ENCODE measurements at places on chromosomes 13 and 19.
A peak's percentile ranks its signal among the peaks of the same experiment; 100 is the strongest.

- DNase-seq: no peak
These were observed 150.5 kb downstream of the UGGT2 start for GRCh38 chr13:95902741-95903140.

DNA sequence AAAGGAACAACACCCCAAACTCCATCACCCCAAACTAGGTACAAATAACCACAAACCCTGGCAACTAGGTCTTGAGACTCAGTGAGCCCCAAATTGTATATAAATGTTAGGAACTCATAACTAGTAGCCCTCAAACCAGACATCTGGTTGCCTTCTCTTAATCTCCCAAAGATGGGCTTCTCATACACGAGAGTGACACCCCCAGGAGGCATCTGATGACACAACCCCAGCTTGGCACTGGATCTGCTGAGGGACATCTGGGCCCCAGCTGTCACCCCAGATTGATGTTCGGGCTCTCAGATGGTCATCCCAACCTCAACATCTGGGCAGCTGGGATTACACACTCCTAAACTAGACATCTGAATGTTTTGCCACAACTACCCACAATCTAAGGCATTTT, 14.8 kb downstream of the RABAC1 start:
- DNase-seq: peak; percentile 24

DNA sequence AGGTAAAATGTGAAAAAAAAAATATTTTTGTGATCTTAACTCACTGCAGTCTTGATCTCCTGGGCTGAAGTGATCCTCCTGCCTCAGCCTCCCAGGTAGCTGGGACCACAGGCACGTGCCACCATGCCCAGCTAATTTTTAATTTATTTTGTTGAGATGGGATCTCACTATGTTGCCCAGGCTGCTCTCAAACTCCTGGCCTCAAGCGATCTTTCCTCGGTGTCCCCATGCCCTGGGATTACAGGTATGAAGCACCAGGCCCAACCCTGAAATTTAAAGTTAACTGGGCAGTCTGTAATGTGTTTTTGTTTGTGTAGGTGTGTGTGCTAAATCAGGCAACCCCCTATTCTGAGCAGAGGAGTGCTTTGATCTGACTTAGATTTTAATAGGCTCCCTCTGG, 3.4 kb upstream of the C5AR1 start:
- DNase-seq: no peak

- DNase-seq: no peak
These were observed 589.9 kb downstream of the TBC1D4 start for GRCh38 chr13:74892096-74892495.

- DNase-seq: no peak
These were observed 107.4 kb downstream of the KCTD12 start for GRCh38 chr13:76778853-76779252.

DNA sequence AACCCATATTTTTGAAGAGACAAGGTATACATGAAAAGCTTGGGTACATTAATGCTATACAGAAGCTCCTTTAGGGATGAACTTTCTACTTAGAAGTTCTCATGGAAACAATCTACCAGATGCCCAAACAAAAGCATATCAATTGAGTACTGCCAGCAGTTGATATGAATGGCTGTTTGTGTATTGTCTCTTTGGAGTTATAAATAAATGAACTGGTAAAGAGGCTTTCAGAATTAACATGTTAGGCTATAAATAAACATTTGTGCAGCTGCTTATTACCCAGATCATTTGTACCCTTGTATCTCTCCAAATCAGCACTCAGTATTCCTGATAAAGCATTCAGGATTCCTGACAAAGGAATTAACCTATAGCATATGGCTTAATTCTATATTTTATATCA, 418.9 kb downstream of the FGF14 start:
- no peak for DNase-seq

DNA sequence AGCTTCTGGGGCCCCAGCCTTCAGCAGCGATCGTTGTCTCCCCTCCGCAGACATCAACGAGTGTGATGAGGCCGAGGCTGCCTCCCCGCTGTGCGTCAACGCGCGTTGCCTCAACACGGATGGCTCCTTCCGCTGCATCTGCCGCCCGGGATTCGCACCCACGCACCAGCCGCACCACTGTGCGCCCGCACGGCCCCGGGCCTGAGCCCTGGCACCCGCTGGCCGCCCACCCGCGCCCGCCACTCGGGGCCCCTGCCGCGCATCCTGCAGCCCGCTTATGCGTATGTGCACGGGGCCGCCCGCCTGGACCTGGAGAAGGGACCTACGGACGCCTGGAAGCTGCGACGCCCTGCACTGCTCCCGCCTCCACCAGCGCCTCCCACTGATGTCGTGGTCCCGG, 28.2 kb downstream of the LTBP4 start:
- DNase-seq: no peak

Measured in CD4-positive, alpha-beta T cell treated with Interleukin-2 at 100 ng/mL for 4 hours (primary cell).